CD8-positive, alpha-beta memory T cell (primary cell): ENCODE measurements at places on chromosomes 11 and 22. TPM values are rescaled to one million over a fixed set of nuclear protein-coding genes. Genes with fewer than 3 reads are reported as not detected.
A peak's percentile ranks its signal among the peaks of the same experiment; 100 is the strongest.

LDLRAD3 gene
- 0.09 TPM for total RNA-seq

AGBL2 gene
- total RNA-seq, result 2.6 TPM

IGLL1 gene
- total RNA-seq, result not detected

IL10RA gene
- 120 TPM for total RNA-seq

ST14 gene
- total RNA-seq, result 0.18 TPM

GAL3ST1 gene
- total RNA-seq, result 0.31 TPM

SNX32 gene
- total RNA-seq, result 2.8 TPM

DNA sequence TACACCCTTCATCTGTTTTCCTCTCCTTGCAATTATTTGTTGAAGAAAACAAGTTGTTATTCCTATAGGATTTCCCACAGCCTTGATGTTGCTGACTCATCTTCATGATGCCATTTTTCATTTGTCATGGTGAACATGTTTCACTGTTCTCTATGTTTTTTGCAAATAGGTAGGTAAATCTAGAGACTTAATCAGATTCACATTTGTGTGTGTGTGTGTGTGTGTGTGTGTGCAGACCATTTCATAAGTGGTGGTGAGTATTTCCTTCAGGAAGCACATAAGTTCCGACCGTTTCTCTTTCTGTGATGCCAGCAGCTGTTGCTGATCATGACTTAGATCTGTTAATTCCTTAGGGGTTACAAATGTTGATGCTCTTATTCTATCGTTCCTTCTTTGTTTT, 80.3 kb upstream of the IZUMO1R start:
- no peaks in the 10 kb centered on the region for H3K27me3 ChIP-seq
- no peak overlapping the region for H3K27ac ChIP-seq
- no peaks in the 10 kb centered on the region for H3K36me3 ChIP-seq
- no peaks in the 10 kb centered on the region for H3K4me1 ChIP-seq
- no peak overlapping the region for H3K4me3 ChIP-seq

GRCh38 chr11:125609545-125609944, 15.4 kb upstream of the CHEK1 start:
- H3K4me1 ChIP-seq, result no peaks in the 10 kb centered on the region
- no peak for DNase-seq
- H3K36me3 ChIP-seq, result peaks cover 73% of the 10 kb centered on the region
- no peaks in the 10 kb centered on the region for H3K27me3 ChIP-seq

DNA sequence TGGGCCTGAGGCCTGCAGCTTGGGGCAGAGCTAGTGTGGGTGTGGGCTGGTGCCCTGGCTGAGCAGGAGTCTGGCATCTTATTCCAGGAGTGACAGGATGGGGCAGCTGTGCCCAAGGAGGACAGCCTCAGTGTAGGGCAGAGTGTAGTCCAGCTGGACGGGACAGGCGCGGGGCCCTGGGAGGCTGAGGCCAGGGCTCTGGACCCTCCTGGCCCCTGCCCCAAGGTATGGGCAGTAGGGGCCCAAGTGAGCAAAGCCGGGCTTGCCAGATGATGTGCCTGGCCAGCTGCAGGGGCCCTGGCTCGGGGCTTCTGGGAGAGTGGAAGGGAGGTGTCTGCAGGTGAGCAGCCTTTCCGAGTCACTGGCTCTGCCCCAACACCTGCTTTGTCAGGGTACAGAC, 1190.9 kb downstream of the BRD1 start:
- DNase-seq, result no peak
- no peak overlapping the region for H3K27ac ChIP-seq
- H3K27me3 ChIP-seq, result no peaks in the 10 kb centered on the region
- no peak overlapping the region for H3K4me3 ChIP-seq
- no peaks in the 10 kb centered on the region for H3K36me3 ChIP-seq

DNA sequence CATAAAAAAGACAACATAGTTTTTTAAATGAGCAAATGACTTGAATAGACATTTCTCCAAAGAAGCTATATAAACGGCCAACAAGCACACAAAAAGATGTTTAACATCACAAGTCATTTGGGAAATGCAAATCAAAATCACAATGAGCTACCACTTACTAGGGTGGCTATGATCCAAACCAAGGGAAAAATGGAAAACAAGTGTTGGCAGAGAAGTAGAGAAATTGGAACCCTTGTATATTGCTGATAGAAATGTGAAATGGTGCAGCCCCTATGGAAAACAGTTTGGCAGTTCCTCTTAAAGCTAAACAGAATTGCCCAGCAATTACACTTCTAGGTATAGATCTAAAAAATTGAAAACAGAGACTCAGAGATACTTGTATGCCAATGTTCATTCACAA, 29.0 kb downstream of the PAMR1 start:
- no peaks in the 10 kb centered on the region for H3K36me3 ChIP-seq
- no peak for DNase-seq
- H3K27me3 ChIP-seq, result no peaks in the 10 kb centered on the region
- no peak overlapping the region for H3K27ac ChIP-seq

DNA sequence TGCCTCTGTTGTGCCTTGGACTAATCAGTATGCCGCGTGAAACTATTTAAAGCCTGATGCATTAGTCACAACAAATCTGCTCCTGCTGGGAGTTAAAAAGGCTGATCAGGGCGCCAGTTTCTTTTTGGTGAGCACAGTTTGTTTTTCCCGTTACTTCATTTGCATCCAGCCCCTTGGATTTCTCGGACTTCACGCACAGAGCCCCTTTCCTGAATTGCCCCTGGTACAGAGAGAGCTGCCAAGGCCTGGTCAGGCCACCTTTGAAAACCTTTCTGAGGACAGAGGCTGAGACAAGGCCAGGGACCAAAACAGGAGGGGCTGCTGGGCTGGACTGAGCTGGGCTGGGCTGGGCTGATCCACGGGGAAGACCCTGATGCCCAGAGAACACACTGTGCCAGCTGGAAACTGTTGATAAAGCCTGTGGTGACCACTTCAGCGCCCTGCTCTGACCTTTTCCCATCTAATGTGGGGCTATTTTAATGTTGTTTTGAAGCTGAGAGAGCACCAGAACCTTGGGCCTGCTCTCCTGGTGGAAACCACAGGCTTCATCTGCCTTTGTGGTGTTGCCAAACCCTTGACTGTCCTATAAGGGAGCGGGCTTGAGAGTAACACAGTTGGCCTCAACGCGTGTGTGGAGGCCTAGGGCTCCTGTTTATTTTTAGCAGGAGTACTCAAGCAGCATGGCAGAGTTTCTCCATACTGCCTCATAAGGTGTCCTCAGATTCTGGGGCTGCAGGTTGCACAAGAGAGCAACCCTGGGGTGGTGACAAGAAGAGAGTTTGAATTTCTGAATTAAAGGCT, 44.2 kb downstream of the NAV2 start:
- DNase-seq, result no peak
- no peaks in the 10 kb centered on the region for H3K36me3 ChIP-seq
- H3K4me1 ChIP-seq, result no peaks in the 10 kb centered on the region
- no peak overlapping the region for H3K4me3 ChIP-seq

DNA sequence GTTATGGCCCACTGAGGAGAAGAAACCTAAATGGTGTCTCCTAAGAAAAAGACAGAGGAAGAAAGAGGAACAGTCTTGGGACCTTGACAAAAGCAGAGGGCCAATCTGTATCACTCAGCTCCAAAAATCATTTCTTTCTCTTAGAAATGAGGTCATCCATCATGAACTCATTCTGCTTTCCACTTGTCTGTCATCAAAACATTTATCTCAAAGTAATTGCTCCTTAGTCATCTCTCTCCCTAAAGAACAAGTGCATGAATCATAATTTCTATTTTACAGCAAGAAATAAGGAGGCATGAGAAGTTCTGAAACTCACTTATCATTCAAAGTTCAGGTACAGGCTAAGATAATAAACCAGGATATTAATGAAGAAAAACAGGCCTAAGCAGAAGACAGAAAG, 375.6 kb downstream of the KCNA4 start:
- DNase-seq, result no peak
- no peaks in the 10 kb centered on the region for H3K27me3 ChIP-seq
- H3K4me1 ChIP-seq, result no peaks in the 10 kb centered on the region
- no peak overlapping the region for H3K4me3 ChIP-seq
- no peak overlapping the region for H3K27ac ChIP-seq

- no peaks in the 10 kb centered on the region for H3K36me3 ChIP-seq
- H3K27ac ChIP-seq, result no peak overlapping the region
- no peak overlapping the region for H3K4me3 ChIP-seq
- H3K27me3 ChIP-seq, result no peaks in the 10 kb centered on the region
Measured at GRCh38 chr22:38762551-38762983, 6.8 kb upstream of the SUN2 start.

GRCh38 chr11:121417055-121417551, 35.0 kb upstream of the SORL1 start:
- peak; percentile 61 for DNase-seq
- no peak overlapping the region for H3K27ac ChIP-seq
- H3K27me3 ChIP-seq, result no peaks in the 10 kb centered on the region
- H3K4me1 ChIP-seq, result peaks cover 53% of the 10 kb centered on the region

- no peaks in the 10 kb centered on the region for H3K27me3 ChIP-seq
- H3K4me3 ChIP-seq, result no peak overlapping the region
- no peak overlapping the region for H3K27ac ChIP-seq
- DNase-seq, result no peak
- peaks cover 7% of the 10 kb centered on the region for H3K36me3 ChIP-seq
- no peaks in the 10 kb centered on the region for H3K4me1 ChIP-seq
Measured at GRCh38 chr11:117382746-117383145, 55.1 kb downstream of the CEP164 start.

- H3K4me1 ChIP-seq, result peaks cover 29% of the 10 kb centered on the region
- H3K4me3 ChIP-seq, result no peak overlapping the region
- H3K36me3 ChIP-seq, result no peaks in the 10 kb centered on the region
- no peaks in the 10 kb centered on the region for H3K27me3 ChIP-seq
- H3K27ac ChIP-seq, result no peak overlapping the region
- no peak for DNase-seq
Measured at GRCh38 chr11:128412847-128413791, 174.2 kb downstream of the ETS1 start.

DNA sequence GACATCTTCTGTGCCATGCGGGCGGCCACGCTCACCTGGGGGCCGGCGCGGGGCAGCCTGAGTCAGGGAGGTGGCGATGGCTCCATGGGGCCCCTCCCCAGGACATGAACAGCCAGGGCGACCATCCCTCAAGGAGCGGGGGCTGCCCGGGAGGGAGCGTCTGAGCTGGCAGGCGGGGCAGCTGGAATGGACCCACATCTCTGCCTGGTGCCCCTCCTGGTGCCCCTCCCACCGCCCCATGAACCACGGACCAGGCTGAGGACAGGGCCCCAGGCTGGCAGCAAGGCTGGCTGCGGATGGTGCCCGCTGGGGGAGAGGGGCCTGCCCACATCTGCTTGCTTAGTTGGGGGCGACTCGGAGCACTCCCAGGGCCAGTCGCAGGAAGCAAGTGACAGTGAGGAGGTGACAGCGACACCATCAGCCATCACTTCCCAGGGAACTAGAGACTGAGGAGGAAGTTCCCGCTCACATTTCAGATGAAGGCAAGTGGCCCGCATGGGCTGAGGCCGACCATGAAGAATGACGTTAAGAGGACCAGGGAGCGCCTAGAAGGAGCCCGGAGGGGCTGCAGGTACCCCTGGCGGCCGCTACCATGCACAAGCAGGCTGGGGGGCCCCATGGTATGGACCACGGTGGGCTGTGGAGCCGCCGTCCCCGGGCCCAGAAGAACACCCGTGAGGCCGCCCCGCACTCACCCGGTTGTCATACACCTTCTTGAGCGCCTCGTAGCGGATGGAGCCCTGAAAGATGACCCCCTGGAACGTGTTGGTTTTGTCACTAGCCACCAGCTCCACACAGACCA, 37.3 kb downstream of the KIAA0930 start:
- no peaks in the 10 kb centered on the region for H3K27me3 ChIP-seq
- no peaks in the 10 kb centered on the region for H3K4me1 ChIP-seq
- no peaks in the 10 kb centered on the region for H3K36me3 ChIP-seq
- DNase-seq, result no peak
- no peak overlapping the region for H3K27ac ChIP-seq
- no peak overlapping the region for H3K4me3 ChIP-seq

GRCh38 chr11:77126156-77126775, 1.8 kb upstream of the MYO7A start:
- peaks cover 8% of the 10 kb centered on the region for H3K4me1 ChIP-seq
- no peak for DNase-seq
- no peak overlapping the region for H3K27ac ChIP-seq

GRCh38 chr11:43578346-43579170, 102.0 kb upstream of the HSD17B12 start:
- peaks cover 57% of the 10 kb centered on the region for H3K27me3 ChIP-seq
- H3K4me1 ChIP-seq, result peaks cover 16% of the 10 kb centered on the region
- H3K36me3 ChIP-seq, result no peaks in the 10 kb centered on the region
- DNase-seq, result no peak

GRCh38 chr11:96313163-96313562, 29.8 kb downstream of the MAML2 start:
- H3K27me3 ChIP-seq, result no peaks in the 10 kb centered on the region
- peaks cover 6% of the 10 kb centered on the region for H3K36me3 ChIP-seq
- H3K4me1 ChIP-seq, result peaks cover 53% of the 10 kb centered on the region
- DNase-seq, result no peak
- H3K27ac ChIP-seq, result no peak overlapping the region

DNA sequence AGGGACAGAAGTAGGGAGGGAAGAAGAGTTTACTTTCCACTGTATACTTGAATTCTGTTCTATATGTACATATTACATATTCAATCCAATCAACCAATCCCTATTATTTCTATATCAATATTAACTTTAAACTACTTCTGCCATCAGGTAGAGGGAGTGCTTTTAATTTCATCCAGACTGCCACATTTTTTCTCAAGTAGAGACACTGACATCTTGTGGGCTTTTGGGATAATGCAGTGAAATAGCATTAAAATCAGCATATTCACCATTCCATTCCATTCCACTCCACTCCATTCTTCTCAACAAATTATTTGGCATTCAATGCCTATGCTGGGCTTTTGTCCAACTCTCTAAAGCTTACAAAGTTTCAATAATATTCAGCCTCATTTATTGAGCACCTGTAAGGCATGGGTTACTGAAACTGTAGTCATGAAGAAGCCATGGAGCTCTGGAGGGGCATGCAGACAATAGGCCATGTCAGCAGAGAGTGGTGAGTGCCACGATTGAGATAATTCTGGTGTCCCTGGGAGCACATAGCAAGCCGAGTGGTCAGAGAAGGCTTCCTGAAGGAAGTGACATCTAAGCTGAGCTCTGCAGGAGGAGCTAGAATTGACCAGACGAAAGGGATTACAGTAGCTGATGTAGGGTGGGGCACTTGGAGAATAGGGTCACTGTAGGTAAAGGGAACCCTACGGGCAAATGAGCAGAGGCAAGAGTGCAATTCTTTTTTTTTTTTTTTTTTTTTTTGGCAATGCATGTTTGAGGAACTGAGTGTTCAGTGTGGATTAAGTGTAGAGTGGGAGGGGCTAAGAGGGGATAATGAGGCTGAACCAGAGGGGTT, 12.8 kb upstream of the CLPB start:
- peak; percentile 29 for DNase-seq
- no peak overlapping the region for H3K4me3 ChIP-seq
- no peaks in the 10 kb centered on the region for H3K36me3 ChIP-seq
- no peaks in the 10 kb centered on the region for H3K4me1 ChIP-seq
- no peaks in the 10 kb centered on the region for H3K27me3 ChIP-seq
- H3K27ac ChIP-seq, result no peak overlapping the region
